ENCODE measurements at places on chromosomes 5 and 9.

GRCh38 chr9:105859428-105860091 lies 165.2 kb downstream of the TMEM38B start:
- DNase-seq, result peak; percentile 70

DNA sequence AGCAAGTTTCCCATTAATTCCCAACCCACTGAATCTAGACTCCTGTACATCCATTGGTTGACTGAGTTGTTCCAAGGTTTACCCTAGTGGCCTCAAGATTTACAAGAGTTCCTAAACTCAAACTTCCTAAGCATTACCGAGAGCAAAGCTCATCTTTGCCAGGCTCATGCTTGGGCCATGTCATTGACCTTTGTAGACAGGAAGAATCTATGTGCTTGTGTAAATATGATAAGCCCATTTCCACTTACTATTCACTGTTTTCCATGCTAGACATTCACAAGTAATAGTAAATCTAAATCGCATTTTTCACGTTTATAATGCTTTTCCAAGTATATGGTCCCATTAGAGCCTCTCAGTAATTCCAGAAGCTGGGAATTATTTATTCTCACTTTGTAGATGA lies 534.5 kb upstream of the CLINT1 start:
- no peak for DNase-seq

DNA sequence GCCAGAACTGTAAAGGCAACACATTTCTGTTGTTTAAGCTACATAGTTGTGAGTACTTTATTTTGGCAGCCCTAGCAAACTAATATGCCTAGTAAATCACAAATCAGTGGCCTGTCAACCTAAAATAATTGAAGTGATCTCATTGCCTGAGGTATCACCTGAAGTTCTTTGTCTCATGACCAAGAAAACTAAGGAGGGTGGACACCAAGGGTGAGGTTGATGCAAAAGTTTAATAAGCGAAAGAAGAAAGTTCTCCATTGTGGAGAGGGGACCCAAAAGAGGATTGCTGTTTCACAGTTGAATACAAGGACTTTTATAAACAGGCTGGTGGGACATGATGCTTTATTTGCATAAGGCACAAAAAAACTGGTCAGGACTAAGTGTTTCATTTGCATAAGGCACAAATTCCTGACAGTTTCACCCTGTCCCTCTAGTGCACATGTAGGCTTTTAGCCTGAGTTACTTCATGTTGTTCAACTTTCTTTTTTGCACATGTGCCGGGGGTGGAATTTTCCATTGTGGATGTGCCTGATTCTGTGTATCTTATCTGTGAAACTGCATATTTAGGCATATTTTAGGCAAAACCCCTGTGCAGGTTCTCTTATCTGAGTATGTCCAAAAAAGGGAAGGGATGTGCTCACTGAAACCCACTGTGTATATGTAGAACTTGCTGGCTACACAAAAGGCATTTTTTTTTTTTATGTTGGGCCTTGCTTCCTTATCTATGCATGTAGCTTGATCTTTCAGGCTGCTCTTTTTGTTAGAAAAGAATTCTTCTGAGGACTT lies 108.6 kb upstream of the RAI14 start:
- no peak for DNase-seq

GRCh38 chr9:41229408-41230401 lies 40.6 kb upstream of the ZNG1F start:
- DNase-seq, result no peak

DNA sequence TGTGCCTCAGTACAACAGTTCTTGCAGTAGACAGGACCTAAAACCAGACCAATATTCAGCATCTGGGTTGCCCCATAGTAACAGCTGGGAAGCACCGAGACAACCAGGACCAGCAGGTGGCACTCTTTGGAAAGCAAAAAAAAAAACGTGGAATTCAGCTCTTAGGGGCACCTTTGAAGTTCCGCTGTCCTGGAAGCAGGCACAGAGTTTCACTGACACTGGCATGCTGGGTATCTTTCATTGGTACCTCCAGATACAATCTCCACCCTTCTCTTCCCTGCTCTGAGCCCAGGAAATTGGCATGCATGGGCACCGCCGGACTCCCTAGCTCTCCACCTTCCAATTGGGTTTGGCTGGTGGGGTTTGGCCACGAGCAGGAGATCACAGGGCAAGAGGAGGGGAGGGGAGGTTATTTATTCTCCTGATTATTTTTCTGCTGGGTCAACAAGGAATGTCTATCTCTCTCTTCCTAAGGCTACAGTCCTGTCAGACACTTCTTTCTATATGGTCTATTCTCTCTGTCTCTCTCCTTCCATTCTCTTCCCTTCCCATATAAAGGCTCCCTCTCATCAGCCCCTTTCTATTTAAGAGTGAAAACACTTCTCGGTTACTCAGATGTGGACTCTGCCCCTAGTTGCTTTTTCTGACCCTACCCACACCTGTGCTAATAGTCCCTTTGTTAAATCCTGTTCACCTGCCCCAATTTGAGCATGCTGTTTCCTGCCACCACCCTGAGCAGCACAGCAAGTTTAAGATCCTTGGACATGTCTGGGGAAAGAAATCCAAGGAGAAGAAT lies 1.9 kb upstream of the IDNK start:
- peak; percentile 57 for DNase-seq

DNA sequence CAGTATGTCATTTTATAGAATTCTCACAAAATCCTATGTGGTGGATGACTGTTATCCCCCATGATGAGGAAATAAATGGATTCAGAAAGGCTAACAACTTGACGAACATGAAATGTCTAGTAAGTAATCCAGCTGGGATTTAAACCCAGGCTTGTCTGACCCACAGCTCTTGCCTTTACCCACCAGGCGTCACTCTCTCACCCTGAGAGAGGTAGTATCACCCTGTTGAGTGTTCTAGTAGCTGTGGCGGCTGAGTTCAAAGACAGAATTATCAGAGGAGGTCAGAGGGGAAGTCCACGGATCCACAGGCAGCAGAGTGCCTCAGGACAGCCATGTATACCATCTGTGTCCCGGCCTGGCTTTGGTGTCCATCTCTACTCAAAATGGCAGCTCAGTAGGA lies 113.8 kb downstream of the ZNF462 start:
- DNase-seq, result no peak

- no peak for DNase-seq
Measured at GRCh38 chr9:118023644-118024043, 319.4 kb downstream of the TLR4 start.

DNA sequence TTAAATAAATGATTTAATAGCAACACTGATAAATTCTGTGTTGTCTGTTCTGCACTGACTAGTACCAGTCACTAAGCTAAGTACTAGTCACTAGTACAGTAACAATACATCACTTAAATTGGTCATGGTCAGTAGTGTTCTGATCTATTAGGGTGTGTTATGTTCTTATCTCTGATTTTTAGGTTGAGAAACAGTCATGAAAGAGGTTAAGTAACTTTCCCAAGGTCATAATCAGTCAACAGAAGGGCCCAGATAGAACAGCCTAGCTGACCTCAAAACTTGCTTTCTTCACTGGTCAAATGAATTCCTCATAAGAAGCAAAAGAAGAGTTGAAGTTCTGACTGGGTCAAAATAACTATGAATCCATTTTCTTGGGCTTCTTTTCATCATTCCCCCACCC lies 1492.7 kb downstream of the MAT2B start:
- no peak for DNase-seq

- peak; percentile 19 for DNase-seq
Measured at GRCh38 chr9:83622433-83622938, 457 bp upstream of the IDNK start.

DNA sequence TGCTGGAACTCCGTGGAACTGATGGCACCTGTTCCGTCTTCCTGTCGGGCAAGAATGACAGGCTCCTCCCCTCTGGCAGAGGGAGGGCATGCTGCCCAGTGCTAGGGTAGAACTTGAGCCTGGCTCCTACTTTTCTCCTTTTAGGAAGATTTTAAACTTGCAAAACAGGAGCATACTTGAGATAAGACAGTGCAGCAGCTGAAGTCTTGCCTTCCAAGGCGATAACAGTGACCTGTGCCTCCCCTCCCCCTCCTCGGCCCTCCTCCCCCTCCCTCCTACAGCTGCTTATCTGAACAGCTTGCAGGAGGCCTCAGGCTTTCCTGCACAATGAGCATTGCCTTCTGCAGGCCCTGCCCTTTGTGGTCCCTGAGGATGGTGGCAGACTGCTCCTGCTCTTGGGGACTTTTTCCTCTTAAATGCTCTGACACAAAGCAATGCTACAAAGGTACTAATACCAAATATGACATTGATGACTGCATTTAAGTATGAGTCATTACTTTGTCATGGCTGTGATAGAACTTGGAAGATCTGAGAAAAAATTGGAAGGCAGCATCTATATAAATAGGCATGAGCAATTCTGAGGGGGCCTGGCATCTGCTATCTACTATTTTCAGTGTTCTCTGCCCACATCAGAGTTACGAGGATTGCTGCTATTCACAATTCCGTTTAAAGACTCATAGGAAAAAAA lies 2.0 kb downstream of the GADD45G start:
- DNase-seq, result peak; percentile 69

DNA sequence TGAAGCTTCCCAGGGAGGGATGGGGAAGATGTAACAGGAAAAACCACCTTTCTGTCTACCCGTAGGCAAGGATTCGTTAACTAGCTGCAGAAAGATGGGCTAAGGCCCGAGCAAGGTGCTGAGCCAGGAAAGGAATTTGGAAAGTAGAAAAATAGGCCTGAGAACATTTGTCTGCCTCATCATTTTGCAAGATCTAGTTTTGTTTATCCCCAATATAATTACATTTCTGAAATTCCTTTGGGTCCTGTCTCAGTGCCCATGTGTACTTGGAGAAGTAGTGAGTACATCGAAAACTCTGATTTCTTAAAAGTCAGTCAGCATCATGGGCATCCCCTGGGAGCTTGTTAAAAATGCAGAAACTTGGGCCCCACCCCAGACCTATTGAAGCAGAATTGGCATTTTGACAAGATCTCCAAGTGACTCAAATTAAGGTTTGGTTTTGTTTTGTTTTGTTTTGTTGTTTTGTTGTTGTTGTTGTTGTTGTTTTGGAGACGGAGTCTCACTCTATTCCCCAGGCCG lies 52.1 kb upstream of the CEMIP2 start:
- DNase-seq, result no peak

GRCh38 chr5:35067985-35068384 lies 20.2 kb upstream of the AGXT2 start:
- no peak for DNase-seq

DNA sequence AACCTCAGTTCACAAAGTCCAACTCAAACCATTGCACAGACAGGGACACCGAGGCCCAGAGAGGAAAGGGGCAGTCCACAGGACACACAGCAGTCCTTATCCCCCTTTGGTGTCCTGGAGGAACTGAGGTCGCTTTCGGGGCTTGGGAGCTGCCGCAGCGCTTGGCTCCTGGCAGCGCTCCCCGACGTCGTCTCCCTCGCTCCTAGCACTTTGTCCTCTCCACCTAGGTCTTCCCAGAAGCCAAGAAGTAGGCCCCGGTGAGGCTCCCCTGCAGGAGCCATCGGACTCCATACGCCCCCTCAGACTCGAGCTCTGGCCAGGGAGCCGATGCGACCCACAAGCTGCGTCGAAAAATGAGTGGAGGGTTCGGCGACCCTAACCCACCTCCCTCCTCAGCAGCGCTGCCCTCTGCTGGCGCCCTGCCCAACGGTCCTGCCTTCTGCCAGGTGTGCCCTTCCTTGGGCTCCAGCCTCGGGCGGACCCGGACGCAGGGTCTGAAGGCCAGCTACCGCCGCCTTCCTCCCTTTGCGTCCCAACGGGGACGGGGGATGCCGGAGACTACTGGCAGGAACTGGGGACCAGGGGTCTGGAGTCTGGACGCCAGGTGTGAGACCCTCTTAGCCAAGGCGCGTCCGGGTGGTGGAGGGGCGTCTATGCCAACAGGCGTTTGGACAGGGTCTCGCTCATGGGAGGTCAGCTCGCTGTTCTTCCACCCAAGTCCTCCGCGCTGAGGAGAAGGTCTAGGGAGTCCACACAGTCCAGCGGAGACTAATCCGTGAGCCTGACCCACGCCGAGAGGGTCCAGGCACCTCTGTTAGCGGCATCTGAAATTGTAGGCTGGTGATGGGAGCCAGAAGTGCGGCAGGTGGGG lies 2.1 kb upstream of the PRDM12 start:
- no peak for DNase-seq

- no peak for DNase-seq
Measured at GRCh38 chr5:135009736-135010501, 24.1 kb downstream of the PITX1 start.

GRCh38 chr9:107342476-107343161 lies 59.5 kb downstream of the RAD23B start:
- no peak for DNase-seq

GRCh38 chr5:150046031-150046430 lies 40.3 kb downstream of the CSF1R start:
- DNase-seq, result no peak

DNA sequence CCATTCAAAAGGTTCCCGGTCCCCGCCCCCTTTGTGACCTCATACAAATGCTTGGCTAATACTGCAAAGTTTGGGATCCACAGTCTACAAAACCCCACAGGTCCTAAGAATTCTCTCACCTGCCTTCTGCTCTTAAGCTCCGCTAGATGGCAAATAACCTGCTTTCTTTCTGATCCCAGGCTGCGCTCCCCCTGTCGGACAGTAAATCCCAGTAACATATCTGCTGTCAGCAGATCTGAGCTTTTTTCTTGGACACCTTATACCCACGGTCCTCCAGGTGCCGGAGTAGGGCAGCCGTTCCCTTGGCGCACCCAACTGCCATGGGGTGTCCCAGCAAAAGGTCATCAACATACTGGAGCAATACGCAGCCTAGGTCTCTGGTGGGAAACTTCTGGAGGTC lies 39.0 kb upstream of the PPP1R26 start:
- DNase-seq, result no peak

- DNase-seq, result no peak
Measured at GRCh38 chr9:79630521-79631403, 59.0 kb downstream of the TLE4 start.

GRCh38 chr5:94481059-94481458 lies 137.3 kb downstream of the KIAA0825 start:
- no peak for DNase-seq

DNA sequence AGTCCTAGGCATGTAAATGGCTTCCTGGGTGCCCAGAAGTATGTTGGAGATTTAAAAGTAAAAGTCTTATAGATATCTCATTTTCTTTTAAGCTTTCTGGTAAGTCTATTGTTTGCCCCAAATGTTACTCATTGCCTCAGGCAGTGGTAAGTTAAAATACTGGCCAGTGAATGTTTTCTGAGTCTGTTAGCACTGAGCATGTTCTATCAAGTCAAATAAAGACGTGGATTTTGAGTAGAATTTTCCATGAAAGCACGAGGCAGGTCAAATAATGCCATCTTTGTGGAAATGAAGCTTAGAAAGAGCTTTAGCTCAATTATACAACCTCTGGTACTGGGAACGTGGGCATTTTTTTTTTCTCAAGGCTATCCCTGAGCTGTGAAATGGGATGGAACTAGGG lies 651.3 kb upstream of the ACO1 start:
- no peak for DNase-seq

- no peak for DNase-seq
Measured at GRCh38 chr5:123754908-123755307, 242.9 kb downstream of the CSNK1G3 start.

- DNase-seq, result no peak
Measured at GRCh38 chr5:52928689-52929088, 60.5 kb upstream of the ITGA2 start.

GRCh38 chr9:123368023-123368422 lies 12.0 kb downstream of the CRB2 start:
- no peak for DNase-seq

DNA sequence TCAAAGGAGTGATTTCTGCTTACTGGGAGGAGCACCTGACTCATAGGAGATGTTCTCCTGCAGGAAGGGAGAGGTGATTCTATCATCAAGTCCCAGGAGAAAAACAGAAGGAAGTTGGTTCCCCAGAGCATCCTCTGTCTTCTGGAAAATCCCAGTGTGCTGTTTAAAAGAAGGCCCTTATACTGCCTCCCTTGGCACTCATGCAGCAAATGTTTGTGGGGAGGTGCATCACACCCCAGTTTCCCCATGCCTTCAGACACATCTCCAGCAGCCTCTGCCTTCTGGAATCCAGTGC lies 63.1 kb downstream of the PPARGC1B start:
- DNase-seq, result peak; percentile 43

Data from suppressor macrophage treated with lipopolysaccharide for 4 hours (primary cell).